ENCODE measurements at places on chromosomes 7 and 10. TPM values are rescaled to one million over a fixed set of nuclear protein-coding genes. Genes with fewer than 3 reads are reported as not detected.

GRCh38 chr10:110569736-110570135, 2.2 kb downstream of the SMC3 start:
- no peak for DNase-seq

MMP21 gene
- total RNA-seq: not detected

HNRNPH3 gene
- 24.2 TPM for total RNA-seq

PDCD11 gene
- 22.7 TPM for total RNA-seq

TRIP6 gene
- 7.9 TPM for total RNA-seq

All from gastrocnemius medialis (tissue), 4 donors.